ENCODE measurements at places on chromosomes 7 and 10.
A peak's percentile ranks its signal among the peaks of the same experiment; 100 is the strongest.

- DNase-seq, result no peak
Measured at GRCh38 chr7:140349144-140349771, 49.1 kb downstream of the SLC37A3 start.

DNA sequence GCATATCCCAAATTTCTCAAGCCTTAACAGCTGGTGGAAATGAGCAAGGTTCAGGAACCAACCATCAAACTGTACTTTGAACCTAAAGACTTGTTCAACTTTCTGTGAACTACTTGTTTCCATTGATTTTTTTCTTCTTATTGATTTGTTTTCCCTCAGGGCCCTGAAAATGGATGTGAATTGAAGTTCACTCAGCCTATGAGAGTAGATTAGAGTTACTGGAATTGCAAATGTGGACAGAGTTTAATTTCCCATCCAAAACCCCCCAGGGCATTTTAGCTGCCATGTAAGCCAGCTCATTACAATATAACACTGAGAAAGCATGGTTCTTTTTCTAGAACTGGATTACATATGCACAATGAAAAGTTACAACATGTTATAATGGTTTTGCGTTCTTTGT is 1105.7 kb downstream of the REEP3 start:
- DNase-seq, result no peak

GRCh38 chr10:17665747-17666146 is 21.8 kb downstream of the STAM start:
- DNase-seq, result no peak

DNA sequence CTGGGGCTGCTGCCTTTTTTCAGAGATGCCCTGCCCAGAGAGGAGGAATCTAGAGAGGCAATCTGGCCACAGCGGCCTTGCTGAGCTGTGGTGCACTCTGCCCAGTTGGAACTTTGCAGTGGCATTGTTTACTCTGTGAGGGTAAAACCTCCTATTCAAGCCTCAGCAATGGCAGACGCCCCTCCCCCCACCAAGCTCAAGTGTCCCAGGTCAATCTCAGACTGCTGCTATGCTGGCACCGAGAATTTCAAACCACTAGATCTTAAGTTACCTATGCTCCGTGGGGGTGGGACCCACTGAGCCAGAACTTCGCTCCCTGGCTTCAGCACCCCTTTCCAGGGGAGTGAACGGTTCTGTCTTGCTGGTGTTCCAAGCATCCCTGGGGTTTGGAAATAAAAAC is 77.2 kb downstream of the EXOC4 start:
- DNase-seq, result no peak

DNA sequence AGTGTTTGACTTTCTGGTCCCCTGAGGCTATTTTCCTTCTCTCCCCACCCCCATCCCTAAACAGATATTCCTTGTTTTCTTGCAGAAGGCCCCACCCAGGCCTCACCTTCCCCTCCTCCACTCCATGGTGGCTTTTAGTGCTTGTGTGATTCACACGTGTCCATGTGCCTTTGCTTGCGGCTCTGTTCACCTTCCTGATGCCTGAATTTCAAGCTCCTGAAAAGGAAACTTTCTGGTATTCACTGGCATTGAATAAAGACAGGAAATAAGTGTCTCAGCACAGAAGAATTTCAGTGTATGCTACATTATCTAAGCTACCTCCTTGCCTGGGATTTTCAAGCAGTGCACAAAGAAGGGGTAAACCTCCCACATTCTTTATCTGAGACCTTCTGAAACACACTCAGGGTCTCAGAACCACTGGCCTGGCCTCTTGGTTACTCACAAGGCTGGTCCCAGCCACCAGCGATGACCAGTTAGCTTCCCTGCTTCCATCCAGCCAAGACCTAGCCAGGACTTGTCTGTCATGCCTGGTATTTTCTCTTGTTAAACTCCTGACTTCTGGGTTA is 17.2 kb upstream of the UBE2H start:
- DNase-seq, result no peak

GRCh38 chr10:84267503-84268126 is 22.8 kb downstream of the RGR start:
- peak; percentile 37 for DNase-seq

GRCh38 chr7:40700653-40701421 is 566.0 kb downstream of the SUGCT start:
- DNase-seq, result no peak

DNA sequence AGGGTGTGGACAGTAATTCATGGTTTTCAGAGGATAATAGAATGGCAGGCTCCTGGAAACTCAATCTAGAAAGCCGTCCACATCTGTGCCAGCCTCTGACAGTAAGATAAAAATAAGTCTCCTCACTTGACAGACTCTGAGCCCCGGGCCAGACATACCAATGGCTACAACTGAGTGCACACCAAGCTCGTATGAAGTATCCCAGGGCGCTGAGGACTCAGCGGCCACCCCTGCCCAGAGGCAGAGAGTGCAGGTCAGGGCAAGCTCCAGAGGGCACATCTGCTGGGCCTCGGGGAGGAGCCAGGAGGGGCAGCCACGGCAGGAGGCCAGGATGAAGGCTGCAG is 262.8 kb upstream of the TCERG1L start:
- no peak for DNase-seq

DNA sequence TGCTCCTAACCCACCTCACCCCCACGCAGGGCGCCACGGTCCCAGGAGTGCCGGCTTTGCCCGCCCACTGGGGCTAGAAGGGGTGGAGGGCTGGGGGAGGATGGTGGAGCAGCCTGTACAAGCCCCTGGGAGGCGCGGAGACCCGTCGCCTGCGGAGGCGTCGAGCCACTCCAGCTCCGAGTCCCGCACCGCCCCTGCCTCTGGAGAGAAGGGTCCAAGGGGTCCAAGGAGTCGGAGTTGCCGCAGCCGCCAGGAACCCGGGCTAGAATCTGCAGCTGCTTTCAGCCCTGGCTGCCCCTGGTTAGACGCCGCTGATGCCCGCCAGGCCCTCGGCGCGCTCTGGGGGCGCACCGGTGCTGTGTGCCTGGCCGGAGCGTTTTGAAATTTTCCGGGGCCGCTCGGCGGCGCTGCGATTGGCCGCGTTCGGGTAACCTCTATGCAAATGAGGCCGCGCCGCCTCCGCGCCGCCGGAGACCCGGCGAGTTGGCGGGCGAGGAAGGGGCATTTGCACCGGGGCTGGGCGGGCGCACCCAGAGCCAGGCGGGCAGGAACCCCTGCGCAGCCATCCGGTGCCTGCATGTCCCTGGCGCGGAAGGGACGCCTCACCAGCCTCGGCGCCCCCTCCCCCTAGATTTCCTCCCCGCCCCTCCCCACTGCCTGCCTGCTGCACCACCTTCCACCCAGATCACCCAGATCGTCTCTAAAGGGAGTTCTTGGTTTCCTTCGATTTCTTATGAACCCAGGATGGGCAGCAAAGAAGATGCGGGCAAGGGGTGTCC is at the start of gene HMX2:
HMX2 (plus strand) TSS at position 502 of the 779 bp plus-strand sequence; CDS start at position 745, 243 bp downstream.
- DNase-seq, result no peak

DNA sequence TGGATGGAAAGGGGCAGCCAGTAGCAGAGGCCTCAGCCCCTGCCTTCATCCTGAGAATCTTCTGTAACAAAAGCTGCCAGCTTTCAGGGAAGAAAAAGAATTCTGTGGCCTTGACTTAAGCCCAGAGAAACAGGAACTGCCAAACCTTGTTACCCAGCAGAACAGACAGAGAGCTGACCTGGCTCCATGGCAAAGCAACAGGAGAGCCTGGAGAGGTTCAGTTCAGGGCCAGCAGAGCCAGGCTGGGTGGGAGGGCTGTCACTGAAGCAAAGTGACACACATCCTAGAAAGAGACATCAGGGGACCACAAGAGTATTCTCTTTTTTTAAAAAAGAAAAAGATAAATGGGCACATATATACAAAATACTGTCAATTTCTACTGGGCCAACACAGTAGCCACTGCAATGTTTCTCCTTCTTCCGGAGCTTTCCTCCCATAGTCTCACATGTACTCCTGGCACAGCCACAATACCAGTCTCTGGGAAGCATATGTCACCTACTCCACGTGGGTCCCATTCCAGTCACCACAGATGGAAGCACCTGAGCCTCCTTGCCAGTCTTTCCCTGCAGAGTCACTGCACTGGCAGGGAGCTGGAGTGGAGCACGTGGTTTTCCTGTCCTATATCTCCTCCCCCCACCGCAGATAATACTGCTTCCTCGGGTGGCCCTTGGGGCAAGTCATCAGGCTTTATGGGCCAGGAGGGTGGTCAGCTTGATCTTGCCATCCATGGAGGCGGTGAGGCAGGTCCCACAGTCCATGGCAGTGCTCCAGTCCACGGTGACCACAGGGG is 15.2 kb upstream of the CYREN start:
- no peak for DNase-seq

DNA sequence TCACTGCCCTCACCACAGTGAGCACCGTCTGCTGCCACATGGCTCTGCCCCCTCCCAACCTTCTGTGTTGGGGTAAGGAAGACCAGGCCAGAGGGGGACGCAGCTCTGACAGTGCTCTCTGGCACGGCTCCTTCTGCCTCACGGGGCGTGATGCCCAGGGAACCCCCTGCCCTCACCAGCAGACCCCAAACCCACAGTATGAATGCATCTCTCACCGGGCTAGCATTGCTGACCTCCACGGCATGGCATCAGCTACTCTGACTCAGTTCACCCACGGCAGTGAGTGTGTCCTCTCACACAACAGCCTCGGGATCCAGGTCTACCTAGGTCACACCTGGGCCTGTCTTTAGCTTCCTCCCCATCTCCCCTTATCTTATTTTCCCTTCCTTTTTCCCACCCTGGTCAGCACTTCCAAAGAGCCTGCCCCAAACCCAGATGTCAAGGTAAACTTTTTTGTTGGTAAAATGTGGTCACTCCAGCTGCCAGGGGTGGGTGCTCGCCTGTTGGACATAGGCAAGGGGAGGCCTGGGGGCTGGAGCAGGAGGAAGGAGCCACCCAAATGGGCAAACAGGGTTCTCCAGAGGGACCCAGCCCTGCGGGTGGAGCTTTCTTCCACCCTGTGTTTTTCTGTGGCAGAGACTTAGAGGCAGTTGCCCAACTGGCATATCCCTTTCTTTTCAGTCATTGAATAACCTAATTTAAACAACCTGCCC is 4.4 kb downstream of the CALML3 start:
- no peak for DNase-seq

DNA sequence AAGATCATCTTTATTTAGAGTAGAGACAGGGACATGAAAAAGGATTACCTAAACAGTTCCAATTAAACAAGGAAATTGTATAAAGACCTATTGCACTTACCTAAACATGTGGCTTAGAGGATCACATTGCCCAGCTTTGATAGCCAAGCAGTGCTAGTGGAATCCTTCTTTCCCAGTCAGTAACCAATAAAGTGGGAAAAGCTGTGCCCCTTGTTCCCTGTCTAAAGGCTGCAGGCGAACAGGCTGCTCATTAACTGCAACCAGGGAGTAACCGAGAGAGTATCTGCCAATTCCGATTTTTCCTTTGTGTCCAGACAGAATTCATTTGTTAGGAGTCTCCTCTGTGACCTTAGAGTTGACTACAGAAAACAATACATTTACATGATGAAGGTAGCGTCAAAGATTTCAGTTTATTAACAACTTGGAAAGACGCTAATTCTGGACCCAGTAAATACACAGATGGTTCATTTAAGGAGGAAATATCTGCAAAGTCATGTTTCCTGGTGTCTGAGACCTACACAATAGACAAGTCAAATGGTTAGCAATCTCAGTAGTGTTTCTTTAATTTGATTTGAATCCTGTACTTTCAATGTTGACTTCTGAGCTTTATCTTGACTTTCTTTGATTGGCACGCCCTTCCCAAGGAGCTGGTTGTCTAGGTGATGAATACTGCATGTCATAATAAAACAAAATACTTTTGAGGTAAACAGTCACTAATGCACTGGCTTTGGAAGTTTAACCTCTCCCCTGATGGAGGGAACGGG is 57.3 kb upstream of the MET start:
- DNase-seq, result no peak

DNA sequence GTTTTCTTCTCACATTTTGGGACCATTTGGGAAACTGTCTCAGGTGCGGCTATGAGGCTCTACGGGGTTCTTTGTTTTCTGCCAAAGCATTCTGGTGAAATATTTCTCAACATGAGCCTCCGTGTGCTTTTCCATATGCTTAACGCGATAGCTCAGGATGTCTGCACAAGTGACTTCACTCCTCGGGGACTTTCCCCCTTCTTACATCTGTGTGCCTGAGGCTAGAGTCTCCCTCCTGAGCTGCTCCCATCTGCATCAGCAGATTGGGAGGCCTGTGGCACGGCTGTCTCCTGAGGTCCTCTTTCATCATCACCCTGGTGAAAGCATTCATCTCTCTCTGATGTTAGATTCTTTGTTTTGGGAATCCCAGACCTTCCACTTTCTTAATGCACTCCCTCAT is 1190.9 kb downstream of the TYW1 start:
- no peak for DNase-seq

DNA sequence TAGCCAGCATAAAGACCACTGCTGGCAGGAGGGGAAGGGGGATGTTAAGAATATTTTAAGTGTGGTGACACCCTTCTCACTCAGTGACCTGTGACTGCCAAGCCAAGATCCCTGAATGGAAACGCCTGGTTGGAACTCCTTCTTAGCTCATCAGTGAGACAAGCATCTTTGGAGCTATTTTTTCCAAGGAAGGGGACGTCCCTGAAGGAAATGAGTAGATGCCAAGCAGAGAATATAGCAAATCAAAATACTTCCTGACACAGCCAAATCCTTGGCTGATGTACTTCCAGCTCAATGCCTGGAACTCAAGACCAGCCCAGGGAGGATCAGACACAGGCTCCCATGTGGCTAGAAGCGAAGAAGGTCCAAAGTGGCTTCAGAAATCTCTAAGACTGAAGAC is 82.2 kb downstream of the SORBS1 start:
- DNase-seq, result no peak

- DNase-seq, result no peak
Measured at GRCh38 chr7:137984181-137985041, 17.5 kb downstream of the CREB3L2 start.

- DNase-seq, result no peak
Measured at GRCh38 chr10:129056734-129057689, 410.0 kb upstream of the MGMT start.

DNA sequence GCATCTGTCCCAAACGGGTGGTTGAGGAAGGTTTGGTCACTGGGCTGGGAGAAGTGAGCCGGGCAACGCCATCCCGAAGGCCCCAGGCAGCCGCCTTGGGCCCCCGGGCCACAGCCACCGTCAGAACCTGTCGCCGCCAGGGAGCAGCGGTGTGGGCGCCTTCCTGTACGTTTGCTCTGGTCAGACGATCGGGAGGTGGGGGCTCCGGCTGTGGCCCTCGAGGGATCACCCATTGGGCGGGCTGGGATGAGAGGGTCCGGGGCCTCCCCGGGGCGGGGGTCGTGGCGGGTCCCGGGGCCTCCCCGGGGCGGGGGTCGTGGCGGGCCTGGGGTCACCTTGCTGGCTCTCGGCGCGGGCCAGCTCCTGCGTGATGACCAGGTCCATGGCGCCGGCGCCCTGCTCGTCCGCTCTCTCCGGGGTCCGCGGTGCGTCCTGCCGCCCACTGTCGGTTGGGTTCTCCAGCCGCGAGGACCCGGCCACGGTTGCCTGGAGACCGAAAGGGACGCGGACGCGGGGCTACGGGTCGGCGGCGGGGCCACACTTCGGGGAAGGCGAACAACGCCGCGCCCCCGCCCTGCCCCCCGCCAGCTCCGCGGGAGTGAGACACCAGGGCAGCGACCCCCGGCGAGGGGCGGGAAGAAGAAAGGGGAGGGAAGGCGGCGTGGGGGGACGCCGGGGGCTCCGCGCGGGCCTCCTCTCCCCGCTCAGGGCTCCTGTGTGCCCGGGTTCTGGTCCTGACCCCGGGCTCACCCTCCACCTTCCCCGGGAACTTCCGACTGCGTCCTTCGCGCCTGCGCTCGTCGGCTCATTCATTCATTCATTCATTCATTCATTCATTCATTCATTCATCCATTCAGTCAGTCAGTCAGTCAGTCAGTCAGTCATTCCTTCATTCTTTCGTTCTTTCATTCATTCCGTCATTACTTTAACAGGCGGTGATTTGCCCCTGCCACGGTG is at the start of gene CFAP46:
CFAP46 (minus strand) TSS at position 470 of the 957 bp plus-strand sequence; CDS start at position 384, 86 bp downstream.
- DNase-seq, result no peak
